HCEC 1CT (cell line): ENCODE measurements at places on chromosomes 11 and 22.

DNA sequence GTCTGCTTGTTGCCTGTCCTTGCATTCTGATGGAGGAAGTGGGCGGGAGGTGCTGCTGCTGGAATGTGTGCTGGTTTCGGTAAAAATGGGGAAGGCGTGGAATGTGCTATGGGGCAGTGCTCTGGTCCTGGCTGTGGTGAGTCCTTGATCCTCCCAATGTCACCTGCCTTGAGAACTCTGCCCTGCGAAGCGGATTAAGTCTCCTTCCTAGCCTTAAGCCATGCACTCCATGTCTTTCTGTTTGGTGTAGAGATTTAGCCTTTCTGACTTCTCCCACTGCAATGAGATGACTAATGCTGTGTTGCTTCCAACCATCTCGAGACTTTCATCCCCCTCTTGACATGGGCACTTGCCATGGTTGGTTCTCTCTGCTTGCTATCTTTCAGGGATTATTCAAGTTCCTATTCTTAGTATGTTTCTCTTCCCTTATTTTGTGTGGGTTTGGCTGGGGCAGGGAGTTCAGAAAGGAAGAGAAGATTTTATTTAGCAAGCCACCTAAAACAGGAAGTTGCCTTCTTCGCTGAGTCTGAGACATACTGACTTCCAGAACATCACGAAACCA lies 687.9 kb downstream of the NTM start:
- DNase-seq = no peak

- DNase-seq = no peak
Measured at GRCh38 chr11:64893194-64894069, 15.0 kb upstream of the EHD1 start.

DNA sequence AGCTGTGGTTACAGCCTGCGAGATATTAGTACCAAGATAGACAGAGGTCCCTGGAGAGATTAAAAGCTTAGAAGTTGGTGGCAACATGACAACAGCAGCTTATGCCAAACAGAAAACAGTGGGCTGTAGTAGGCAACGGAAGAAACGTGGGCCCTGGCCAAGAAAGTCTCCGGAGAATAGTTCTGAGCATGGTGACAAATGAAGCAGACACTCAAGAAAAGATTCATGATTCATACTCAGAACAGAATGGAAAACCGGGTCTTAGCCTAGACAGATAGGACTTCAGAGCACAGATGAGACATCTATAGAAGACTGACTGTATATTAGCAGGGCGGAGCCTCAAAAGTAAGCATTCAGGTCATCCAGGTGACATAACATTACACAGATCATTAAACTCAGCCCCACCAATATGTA lies 727.4 kb downstream of the ETS1 start:
- peak; percentile 19 for DNase-seq

DNA sequence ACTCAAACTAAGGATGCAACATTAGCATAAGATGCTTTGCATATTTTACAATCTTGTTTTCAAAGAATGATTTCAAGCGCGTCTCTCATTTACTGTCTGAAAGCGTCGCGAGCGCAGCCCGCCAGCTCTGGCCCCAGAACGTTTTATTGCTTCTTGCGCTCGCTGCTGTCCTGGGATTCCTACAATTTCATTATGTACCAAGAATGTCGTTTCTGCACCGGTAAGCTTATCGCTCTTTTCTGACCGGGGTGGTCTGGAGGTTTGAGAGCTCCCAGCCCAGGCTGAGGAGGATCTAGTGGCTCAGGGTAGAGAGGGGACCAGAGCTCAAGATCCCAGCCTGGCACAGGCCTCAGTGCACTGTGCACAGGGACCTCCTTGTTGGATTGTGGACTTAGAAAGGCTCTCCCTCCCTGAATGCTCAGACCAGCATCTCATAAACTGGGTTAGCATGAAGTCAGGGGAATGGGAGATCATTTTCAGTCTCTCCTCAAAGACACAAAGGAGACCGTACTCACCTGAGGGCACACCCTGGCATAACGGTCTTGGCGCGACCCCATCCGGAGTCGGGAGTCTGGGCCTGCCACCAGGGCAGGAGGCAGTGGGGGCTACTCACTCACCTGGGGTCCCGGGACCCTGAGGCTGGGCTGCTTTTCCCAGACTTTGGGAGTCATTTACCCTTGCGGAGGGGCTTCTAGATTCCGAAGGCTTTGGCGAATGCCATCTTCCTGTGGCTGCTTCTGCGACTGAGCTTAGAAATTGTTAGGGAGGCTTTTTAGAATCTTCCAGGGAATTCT lies 817.4 kb downstream of the BRD1 start:
- DNase-seq = no peak

DNA sequence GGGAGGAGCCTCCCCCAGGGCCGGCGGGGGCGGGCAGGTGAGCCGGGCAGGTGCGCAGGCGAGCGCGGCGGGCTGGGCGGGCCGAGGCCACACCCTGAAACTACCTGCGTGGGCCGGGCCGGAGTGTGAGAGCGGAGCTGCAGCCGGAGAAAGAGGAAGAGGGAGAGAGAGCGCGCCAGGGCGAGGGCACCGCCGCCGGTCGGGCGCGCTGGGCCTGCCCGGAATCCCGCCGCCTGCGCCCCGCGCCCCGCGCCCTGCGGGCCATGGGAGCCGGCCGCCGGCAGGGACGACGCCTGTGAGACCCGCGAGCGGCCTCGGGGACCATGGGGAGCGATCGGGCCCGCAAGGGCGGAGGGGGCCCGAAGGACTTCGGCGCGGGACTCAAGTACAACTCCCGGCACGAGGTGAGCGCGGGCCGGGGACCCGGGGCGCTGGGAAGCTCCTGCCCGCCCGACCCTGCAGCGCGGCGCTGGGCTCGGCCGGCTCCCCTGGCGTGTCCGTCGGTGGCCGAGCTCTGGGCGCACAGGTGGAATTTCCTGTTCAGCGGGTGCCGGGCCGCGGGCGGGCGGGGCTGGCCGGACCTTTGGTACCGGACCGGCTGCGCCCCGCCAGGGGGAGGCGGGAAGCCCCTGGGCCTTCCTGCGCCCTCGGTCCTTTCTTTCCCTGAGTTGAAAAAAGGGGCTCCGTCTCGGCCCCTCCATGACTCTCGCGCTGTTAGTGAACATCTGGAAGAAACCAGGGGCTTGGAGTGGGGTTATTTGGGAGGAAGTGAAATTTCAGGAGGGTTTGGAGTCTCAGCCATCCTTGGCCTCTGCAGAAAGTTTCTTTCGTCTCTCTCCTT lies at the start of gene ST14:
Gene ST14, plus strand, starts transcription at position 126 of the 841 bp plus-strand sequence. Its CDS starts 198 bp downstream, at position 324.
- no peak for DNase-seq

GRCh38 chr22:39543095-39543494 lies 10.5 kb upstream of the RPS19BP1 start:
- peak; percentile 34 for DNase-seq

GRCh38 chr22:24076091-24076867 lies 65.2 kb downstream of the CABIN1 start:
- DNase-seq = peak; percentile 53

DNA sequence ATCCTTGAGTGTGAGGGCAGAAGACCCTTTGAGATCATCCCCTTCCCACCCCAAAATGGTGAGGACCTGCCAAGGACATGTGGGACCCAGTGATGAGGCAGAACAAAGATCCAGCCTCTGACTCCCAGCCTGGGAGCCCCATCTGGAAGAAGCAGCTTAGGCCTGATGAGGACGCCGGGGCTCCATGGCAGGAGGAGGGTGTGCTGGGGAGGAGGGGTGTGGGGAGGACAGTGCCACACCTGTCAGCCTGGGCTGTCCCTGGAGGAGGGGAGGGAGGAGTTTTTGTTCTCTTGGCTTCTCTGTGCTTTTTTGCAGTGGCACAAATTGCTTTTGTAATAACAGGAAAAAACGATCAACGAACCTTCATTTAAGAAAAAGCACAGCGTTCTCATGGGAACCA lies 44.4 kb upstream of the DAGLA start:
- no peak for DNase-seq

DNA sequence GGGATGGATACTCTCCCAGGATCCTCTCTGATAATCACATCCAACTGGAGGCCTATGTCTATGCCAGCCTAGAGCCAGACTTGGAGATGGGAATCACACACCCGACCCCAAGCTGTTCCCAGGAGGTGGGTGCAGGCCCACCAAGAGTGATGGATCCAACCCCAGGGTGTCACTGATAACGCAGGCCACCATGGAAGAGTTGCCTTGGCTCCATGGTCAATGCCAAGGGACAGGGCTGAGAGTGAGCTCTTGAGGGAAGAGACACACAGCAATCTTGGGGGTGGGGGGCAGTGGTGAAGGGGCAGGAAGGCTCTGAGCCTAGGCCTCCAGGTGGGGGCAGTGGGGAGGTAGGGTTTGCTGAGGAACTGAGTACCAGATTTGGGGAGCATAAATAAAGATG lies 16.9 kb downstream of the TUB start:
- DNase-seq = no peak

DNA sequence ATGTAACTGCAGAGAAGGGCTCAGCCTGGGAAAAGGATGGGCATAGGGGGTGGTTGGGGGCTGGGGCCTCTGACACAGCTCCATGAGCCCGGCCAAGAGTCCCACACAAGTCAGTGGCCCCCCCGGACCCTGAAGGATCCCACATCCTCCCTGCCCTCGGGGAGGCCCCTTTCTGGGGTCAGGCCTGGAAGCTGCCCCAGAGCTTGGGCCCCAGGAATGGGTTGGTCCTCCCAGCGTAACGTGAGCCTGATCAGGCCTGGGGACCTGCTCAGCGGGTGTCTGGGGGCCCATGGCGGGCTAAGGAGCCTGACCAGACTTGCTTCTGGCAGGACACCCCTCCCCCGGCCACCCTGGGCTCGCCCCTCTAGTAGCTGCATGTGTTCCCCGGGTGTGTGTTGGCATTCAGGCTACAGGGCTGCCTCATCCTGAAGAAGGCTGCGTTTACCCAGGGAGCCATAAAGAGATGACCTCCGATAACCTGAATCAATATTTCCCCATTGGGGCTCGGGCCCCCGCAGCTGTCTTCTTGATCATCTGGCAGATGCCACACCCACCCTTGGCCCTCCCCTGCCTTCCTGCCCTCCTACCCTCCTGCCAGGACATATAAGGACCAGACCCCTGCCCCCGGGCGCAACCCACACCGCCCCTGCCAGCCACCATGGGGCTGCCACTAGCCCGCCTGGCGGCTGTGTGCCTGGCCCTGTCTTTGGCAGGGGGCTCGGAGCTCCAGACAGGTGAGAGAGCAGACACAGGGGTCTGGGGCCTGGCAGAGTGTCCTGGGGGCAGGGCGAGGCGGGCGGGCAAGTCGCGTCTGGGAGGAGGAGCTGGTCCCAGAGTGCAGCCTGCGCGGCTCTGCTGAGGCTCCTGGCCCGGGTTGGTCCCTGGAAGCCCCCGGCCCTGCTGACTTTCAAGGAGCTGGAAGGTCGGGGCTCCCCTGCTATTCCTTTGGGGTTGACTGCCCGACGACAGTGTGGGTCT lies at the start of gene MUC2:
Gene MUC2, plus strand, starts transcription at position 631 of the 978 bp plus-strand sequence.
- no peak for DNase-seq
